ENCODE measurements at places on chromosomes 2 and 18.
A peak's percentile ranks its signal among the peaks of the same experiment; 100 is the strongest.

GRCh38 chr2:228841475-228841874 lies 429.6 kb downstream of the PID1 start:
- DNase-seq, result no peak

DNA sequence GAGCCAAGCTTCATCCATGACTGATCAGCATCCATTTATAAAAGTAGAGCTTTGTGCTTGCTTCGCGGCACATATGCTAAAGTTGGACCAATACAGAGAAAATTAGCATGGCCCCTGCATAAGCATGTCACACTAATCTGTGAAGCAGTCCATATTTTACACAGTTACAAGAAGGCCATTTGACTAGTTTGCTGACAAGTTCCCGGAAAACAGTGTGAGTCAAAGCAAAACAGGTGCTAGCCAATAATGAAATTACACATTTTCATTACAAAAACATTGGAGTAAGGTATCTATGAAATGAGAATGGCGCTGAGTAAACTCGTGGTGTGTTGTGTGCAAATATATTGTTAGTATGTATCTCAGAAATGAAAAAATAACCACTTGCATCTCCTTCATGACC lies 4.7 kb downstream of the ANKRD62 start:
- no peak for DNase-seq

- DNase-seq, result no peak
These were observed 92.8 kb upstream of the NEDD4L start for GRCh38 chr18:57951117-57951796.

GRCh38 chr2:143934626-143935481 lies 585.1 kb downstream of the ZEB2 start:
- DNase-seq, result no peak

- no peak for DNase-seq
These were observed 385.4 kb upstream of the GYPC start for GRCh38 chr2:126270587-126270986.

DNA sequence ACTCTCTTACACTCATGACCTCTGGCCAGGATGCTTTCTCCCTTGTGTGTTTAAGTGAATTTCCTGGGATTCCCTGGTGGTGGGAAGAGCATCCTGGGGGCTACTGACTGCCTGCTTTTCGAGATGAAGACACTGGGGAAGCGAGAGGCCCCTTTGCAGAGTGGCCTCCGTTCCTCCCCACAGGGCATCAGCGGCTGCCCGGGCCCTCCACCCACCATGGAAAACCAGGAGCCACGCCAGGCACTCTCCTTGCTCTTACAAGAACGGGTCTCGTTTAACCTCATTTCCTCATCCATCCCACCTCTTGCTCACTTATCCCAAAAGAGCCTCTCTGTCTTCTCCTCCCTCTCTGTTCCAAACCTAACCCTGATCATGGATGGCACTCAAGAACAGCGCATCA lies 17.8 kb downstream of the CHST10 start:
- no peak for DNase-seq

DNA sequence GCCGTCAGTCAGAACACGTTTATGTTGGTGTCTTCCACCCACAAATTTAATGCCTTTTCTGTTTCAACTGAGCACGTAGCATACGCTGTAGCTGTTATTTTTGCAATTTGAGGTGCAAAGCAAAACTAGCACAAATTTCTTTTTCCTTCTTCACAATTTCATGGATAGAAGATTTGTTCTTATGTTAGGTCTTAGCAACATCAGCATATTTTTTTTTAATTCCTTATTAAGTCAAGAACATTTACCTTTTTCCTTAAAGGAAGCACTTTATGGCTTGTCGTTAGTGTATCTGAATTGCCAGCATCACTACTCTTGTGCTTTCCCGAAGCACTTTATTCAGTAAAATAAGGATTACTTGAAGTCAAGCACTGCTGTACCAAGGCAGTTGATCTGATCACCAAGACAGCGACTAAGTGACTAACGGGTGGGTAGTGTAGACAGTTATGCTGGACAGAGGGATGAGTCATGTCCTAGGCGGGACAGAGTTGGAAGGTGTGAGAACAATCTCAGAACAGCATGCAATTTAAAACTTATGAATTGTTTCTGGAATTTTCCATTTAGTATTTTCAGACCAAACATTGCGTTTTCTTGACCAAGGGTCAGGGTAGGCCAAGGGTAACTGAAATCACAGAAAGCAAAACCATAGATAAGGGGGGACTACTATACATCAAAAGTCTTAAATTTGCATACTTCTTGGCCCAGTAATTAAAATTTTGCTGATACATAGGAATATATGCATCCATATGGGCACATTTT lies 13.3 kb downstream of the BABAM2 start:
- DNase-seq, result no peak

DNA sequence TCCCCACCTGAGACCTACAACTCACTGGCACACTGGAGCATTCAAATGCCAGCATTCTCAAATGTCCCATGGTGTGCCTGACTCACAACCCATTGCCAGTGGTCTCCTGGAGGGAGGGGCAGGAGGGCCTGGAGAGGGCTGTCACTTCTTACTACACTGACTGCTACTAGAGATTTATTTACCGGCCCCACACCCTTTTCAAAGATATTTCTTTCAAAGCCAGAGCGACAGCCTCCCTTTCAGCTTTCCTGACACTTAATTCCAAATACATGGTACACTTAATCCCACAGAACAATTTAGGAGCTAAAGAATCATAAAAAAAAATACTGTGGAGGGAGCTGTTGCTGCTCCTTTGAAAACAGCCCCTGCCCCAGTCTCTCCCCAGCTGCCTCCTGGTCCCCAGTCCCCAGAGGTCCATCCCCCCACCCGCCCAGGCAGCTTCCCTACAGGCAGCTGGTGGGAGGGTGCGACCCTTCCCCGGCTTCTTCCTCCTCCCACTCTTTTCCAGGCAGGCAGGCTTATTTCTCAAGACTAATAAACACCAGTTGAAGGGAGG lies 129.1 kb upstream of the SMAD2 start:
- DNase-seq, result peak; percentile 15

- DNase-seq, result no peak
These were observed 142.1 kb upstream of the CYP26B1 start for GRCh38 chr2:72289736-72290135.

GRCh38 chr2:121682396-121683298 lies 33.4 kb upstream of the CLASP1 start:
- DNase-seq, result no peak

DNA sequence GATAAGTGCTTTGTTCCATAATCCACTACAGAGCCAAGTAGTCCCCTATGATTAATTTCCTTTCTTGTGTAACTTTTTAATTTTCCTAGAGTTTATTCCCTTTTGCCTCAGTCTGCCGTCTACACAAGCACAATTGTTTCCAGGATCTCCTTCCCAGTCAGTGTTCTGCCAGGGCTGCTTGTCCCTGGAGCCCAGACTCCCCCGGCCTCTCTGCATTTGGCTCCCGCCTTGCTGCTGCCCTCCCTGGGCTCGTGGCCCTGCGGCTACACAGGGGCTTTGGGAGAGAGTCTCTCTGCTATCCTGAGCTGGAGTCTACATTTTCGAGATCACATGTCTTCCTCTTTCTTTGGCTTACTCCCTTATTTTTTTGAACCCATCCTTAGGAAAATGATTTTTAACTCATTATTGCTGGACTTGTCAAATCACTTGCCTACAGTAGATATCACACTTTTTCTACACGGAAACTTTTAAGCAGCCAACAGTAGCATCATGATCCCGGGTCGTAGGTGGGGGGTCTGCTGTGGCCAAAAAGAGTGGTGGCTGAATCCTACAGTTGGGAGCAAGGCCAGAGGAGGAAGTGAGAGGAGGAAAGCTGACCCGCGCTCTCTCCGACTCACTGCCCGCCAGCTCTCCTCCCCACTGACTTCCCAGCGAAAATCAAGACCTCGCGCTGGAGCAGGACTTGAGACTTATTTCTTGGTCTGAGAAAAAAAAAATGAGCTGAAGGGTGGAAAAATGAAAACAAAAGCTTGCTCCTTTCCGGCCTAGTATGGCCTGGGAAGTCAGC lies 9.4 kb downstream of the FBLN7 start:
- DNase-seq, result no peak

- DNase-seq, result no peak
These were observed 14.8 kb upstream of the STEAP3 start for GRCh38 chr2:119208791-119209203.

DNA sequence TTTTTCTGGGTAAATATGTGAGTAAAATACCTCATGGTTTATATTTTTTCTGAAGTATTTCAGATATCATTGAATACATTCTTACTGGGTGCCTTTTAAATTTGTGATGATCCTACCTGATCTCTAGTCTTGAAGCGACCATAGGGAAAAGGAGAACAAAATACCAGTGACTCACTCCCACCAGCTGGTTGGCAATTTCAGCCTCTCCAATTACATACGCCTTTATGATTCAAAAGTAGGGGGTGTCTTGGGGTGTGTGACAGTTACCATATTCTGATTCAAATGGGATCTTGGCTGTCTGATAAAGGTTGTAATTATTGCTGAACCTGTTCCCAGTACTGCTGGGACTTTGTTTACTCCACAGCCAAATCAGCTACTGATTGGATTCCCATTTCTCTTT lies 175.9 kb upstream of the NXPH2 start:
- DNase-seq, result no peak

- no peak for DNase-seq
These were observed 11.4 kb downstream of the TMEFF2 start for GRCh38 chr2:192183296-192183695.

GRCh38 chr2:239927424-239927981 lies 97.6 kb downstream of the NDUFA10 start:
- peak; percentile 68 for DNase-seq

- no peak for DNase-seq
These were observed 44.3 kb downstream of the EDAR start for GRCh38 chr2:108944601-108945331.

GRCh38 chr2:9984871-9985480 lies 33.5 kb downstream of the GRHL1 start:
- no peak for DNase-seq

GRCh38 chr2:113692698-113693428 lies 63.6 kb downstream of the SLC35F5 start:
- no peak for DNase-seq

- DNase-seq, result peak; percentile 49
These were observed 3.2 kb downstream of the GLI2 start for GRCh38 chr2:120738786-120739437.

DNA sequence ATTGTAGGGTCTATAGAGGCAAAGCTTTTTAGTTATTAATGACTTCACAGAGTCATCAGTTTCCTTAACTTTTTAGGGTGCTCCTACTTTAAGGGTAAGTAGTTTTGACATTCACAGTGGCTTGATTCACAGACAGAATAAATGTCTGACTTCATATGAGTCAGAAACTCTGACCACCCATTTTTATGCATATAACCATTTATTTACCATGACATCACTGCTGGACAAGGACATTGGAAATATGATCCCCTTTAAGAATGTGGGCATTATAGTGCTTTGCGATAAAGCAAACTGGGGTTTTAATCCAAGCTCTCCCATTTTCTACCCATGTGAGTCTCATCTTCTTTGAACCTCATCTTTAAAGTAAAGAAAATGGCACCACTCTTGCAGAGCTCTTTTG lies 162.0 kb upstream of the MC4R start:
- no peak for DNase-seq

- DNase-seq, result no peak
These were observed 27.0 kb upstream of the MTX2 start for GRCh38 chr2:176242276-176242675.

- DNase-seq, result no peak
These were observed 21.9 kb downstream of the TMEM177 start for GRCh38 chr2:119700866-119701265.

- DNase-seq, result no peak
These were observed 25.8 kb upstream of the PLB1 start for GRCh38 chr2:28469947-28470535.

GRCh38 chr2:26666671-26667070 lies 25.5 kb upstream of the CIB4 start:
- no peak for DNase-seq

DNA sequence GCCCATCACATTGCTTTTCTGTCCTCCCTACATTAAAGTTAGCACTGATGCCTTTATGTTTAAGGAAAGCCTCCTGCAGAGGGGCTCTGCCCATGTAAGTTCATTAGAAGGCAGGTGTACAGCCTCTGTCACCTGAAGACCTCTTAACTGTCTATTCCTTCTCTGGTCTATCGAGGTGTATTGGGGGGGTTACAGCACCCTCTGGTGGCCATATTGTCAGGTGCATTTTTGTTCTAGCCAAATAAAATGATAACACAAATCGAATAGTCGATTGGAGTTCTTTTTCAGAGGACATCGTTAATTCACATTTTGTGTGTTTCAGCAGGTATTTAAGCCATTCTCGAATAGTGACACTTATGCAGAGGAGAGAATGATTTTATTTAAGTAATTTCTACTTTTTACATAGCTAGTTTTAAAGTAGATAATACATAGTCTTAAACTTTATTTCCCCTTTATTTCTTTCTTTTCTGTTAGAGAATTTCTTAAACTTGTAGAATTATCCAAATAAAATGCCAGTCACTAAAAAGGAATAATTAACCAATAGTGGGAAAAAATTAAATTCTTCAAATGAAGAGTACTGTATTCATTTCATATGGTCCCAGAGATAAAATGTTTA lies 136.8 kb downstream of the NEDD4L start:
- peak; percentile 78 for DNase-seq

GRCh38 chr2:3037196-3038194 lies 340.1 kb downstream of the EIPR1 start:
- DNase-seq, result no peak

GRCh38 chr2:157857881-157858280 lies 18.2 kb downstream of the ACVR1 start:
- no peak for DNase-seq

- peak; percentile 61 for DNase-seq
These were observed 91.3 kb downstream of the MEIS1 start for GRCh38 chr2:66526180-66526579.

DNA sequence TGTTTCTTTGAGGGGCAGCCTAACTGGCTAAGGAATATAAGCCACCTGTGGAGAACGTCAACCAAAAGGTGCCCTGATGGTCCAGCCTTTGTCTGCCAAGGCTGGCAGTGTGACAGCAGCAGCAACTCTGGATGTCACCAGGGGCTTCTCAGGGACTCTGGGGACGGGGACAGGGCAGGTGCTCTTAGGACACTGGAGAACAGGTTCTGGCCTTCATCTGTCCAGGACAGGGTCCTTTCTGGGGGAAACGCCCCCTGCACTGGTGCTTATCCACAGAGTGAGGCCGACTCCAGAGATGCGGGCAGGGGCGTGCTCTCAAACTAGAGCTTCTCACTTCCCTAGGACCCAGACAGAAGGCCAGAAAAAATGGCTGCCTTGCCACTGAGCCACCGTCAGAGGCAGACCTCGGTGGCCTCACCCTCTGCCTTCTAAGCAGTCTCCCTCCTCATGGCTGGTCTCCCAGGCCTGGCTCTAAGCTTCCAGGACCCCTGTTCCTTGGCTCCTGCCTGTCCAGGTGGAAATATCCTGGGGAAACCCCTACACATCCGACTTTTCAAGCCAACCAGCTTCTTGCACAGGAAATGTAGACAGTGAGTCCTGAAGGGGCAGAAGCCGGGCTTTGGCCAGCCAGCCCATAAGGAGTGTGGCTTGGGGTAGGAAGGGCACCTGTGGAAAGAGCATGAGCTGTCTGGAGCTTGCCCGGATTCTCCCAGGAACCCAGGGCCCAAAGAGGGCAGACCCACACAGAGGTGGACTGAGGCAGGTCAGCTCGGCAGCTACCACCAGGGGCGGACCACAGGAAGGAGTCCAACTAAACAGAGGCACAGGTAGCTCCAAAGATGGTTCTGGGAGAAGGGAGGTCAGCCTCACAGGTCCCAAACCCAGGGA lies 11.3 kb upstream of the SFXN5 start:
- DNase-seq, result no peak
